ENCODE measurements at places on chromosomes 7 and 10. TPM values are rescaled to one million over a fixed set of nuclear protein-coding genes. Genes with fewer than 3 reads are reported as not detected.

The ITPRID1 gene
- total RNA-seq = 0.30 TPM

The PTPRN2 gene
- total RNA-seq = 7.9 TPM

The C10orf53 gene
- not detected for total RNA-seq

The PROSER2 gene
- 23.6 TPM for total RNA-seq

The GRID2IP gene
- total RNA-seq = 1.0 TPM

The CLDN3 gene
- 95.0 TPM for total RNA-seq

The PSD gene
- total RNA-seq = 1.1 TPM

The FZD8 gene
- 2.1 TPM for total RNA-seq

The SOSTDC1 gene
- total RNA-seq = 11.0 TPM

The AGAP6 gene
- 21.3 TPM for total RNA-seq

The RASSF4 gene
- 27.1 TPM for total RNA-seq

The HOXA10 gene
- not detected for total RNA-seq

The HTR5A gene
- total RNA-seq = not detected

The CYP3A7 gene
- total RNA-seq = 1.1 TPM

The SCIN gene
- total RNA-seq = 19.6 TPM

The LRIT1 gene
- not detected for total RNA-seq

The OR2F1 gene
- total RNA-seq = not detected

The LRRN3 gene
- total RNA-seq = 2.6 TPM

The LLCFC1 gene
- total RNA-seq = not detected

The PLAU gene
- total RNA-seq = 8.2 TPM

The GRID1 gene
- 1.5 TPM for total RNA-seq

The SRPK2 gene
- 52.4 TPM for total RNA-seq

The SLC26A5 gene
- 0.88 TPM for total RNA-seq

The ERV3-1 gene
- total RNA-seq = 20.4 TPM

The WASHC2A gene
- total RNA-seq = 79.6 TPM

The MYOZ1 gene
- 2.6 TPM for total RNA-seq

The MAGI2 gene
- total RNA-seq = 20.5 TPM

The PRLHR gene
- total RNA-seq = 2.1 TPM

The SPDYE5 gene
- not detected for total RNA-seq

The NME8 gene
- total RNA-seq = 6.3 TPM

The DDX56 gene
- total RNA-seq = 37.6 TPM

The ASZ1 gene
- not detected for total RNA-seq

The MACC1 gene
- 27.2 TPM for total RNA-seq

The TRIL gene
- total RNA-seq = 2.9 TPM

The TMEM176B gene
- total RNA-seq = 24.0 TPM

The CALML5 gene
- total RNA-seq = not detected

The NPY4R2 gene
- 2.1 TPM for total RNA-seq

The NCF1 gene
- total RNA-seq = 21.2 TPM

The OR13A1 gene
- total RNA-seq = not detected

The FGFBP3 gene
- 1.5 TPM for total RNA-seq

Data from upper lobe of left lung (tissue), 6 donors.